ENCODE measurements at places on chromosomes 2 and 18. TPM values are rescaled to one million over a fixed set of nuclear protein-coding genes. Genes with fewer than 3 reads are reported as not detected.

DNA sequence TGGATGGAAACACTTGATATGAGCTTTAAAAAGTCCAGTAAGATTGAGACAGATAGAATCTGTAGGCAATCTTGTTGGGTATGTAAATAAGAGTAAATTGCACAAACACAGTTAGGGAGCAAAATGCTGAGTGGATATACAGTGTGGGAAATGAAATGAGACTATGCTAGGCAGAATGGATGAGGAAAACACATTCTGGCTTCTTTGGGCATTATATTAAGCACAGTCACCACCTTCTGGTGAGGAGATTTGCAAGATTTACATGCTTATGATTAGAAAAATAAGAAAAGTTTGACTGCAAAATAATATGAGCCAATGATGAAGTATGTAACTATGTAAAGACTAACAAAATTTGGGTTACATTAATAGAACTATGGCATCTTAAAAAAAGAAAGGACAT is 2165.0 kb upstream of the CELF4 start:
- DNase-seq, result no peak
- H3K4me3 ChIP-seq, result no peak overlapping the region
- H3K4me1 ChIP-seq, result no peaks in the 10 kb centered on the region
- no peak overlapping the region for H3K27ac ChIP-seq

DNA sequence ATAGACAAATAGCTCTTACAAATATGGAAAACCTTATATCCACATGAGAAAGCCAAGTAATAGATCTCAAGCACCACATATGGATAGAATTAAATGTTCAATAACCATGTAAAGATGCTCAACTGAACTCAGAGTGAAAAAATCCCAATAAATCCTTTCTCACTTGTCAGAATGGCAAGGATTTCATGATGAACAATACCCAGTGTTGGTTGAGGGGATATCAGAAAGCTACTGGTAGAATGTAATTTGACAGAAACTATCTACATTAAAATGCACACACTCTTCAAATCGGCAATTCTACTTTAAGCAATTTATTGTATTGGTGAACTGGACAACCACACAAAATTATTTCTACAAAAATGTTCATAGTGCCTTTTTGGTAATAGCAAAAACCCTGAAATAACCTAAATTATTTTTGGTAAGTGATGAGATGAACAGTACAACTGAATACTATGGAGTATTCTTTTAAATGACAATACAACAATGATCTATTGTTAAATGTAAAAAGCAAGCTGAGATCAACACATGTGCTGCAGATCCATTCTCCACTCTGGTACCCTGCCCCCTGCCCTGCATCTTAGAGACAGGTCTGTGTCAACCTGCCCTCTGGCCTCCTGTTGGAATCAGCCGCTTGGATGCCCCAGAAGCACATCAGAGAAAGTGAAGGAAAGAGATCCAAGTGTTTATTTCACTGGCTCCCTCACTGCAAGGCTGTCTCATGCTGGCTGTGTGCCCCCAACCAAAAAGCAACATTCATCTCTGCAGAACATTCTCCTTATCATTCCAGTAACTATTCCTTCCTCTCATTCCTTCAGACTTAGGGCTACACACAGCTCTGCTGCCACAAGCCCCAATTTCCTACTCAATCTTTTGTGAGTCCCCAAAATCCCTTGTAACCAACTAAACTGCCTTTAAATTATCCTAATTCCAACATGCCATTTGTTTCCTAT is 442.5 kb downstream of the LRATD1 start:
- H3K4me3 ChIP-seq, result no peak overlapping the region
- no peak overlapping the region for H3K27ac ChIP-seq
- no peaks in the 10 kb centered on the region for H3K27me3 ChIP-seq
- H3K36me3 ChIP-seq, result no peaks in the 10 kb centered on the region

DNA sequence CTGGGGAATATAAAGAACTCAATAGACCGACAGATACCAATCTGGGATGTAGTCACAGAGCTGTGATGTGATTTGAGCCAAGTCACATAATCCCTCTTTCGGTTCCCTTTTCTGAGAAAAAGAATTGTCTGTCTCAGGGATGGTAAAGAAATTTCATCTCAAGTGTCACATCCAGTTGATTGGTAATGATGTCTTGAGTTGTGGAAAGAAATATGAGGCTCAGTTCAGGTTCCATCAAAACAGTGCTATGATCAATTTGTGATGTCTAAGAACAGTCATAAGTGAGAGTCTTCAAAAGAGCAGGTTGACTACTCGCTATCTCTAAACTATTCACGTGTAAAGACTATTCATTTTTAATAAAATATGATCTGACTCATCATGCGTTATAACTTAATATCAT is 223.3 kb downstream of the METTL4 start:
- no peaks in the 10 kb centered on the region for H3K36me3 ChIP-seq
- no peak overlapping the region for H3K27ac ChIP-seq
- H3K4me3 ChIP-seq, result no peak overlapping the region
- no peaks in the 10 kb centered on the region for H3K4me1 ChIP-seq

DNA sequence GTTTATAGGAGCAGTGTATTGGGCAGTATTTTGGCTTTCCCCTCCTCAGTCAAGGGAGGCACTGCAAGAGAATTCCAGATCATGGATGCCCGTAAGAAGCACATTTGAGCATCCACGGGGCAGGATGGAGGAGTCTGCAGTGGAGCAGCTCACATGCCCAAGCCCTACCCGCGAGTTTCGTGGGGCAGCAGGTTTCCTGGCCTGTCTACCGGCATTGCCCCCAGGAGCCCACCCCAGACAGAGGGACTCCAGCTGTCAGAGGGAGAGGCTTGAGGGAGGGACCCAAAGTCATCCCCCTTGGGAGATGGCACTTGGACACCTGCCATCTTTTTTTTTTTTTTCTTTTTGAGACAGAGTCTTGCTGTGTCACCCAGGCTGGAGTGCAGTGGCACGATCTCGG is 31.3 kb downstream of the TMEM177 start:
- no peaks in the 10 kb centered on the region for H3K36me3 ChIP-seq
- H3K4me3 ChIP-seq, result no peak overlapping the region
- no peak for DNase-seq
- H3K4me1 ChIP-seq, result no peaks in the 10 kb centered on the region

DNA sequence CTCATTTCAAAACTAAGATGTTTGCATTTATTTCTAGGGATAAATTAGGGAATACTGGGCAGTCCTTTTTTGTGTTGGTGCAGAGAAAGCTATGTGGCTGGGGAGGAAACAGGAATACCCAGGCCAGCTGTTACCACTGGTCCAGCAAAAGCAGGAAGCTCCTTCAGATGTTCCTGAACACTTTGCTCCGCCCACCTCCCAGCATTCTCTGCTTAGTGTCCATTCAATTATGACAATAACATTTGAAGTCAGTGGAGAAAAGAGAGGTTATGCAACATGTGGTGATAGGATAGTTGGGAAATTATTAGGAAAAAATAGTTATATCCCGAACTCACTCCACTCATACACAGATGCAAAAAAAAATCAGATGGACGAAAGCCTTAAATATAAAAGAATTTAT is 22.1 kb upstream of the ARPC2 start:
- no peaks in the 10 kb centered on the region for H3K27me3 ChIP-seq
- no peak overlapping the region for H3K4me3 ChIP-seq
- no peaks in the 10 kb centered on the region for H3K4me1 ChIP-seq
- H3K27ac ChIP-seq, result no peak overlapping the region
- no peaks in the 10 kb centered on the region for H3K36me3 ChIP-seq

DNA sequence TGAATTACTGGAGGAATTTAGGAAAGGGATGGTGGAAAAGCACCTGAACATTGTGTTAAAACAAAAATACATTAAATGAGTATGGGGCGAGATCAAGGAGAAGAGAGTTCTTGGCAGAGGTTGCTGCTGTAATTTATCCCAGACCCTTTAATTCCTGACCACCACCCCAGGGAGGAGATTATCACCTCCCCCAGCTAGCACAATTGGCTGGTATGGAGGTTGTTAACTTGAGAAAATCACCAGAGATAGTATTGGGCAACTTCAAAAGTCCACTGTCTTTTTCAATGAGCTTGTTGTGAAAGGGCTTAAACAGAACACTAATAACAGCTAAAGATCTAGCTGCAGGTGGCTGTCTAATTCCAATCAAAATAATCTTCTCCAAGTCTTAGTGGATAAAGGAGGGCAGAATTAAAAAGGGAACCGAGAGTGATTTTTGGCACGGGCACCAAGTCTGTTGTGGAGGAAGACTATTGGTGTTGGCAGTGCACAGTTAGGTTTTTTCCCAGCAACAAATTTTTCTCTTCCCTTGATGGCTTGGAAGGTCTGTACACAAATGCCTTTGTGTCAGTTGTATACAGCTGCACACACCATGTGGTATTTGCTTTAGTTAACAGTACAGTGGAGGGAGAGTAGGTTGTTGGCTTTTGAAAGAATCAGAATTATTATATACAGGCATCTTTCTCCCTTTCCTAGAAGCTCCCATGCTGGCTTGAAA is 289.5 kb downstream of the SLC4A3 start:
- no peak overlapping the region for H3K27ac ChIP-seq
- DNase-seq, result no peak
- H3K4me1 ChIP-seq, result peaks cover 3% of the 10 kb centered on the region
- no peaks in the 10 kb centered on the region for H3K27me3 ChIP-seq

DNA sequence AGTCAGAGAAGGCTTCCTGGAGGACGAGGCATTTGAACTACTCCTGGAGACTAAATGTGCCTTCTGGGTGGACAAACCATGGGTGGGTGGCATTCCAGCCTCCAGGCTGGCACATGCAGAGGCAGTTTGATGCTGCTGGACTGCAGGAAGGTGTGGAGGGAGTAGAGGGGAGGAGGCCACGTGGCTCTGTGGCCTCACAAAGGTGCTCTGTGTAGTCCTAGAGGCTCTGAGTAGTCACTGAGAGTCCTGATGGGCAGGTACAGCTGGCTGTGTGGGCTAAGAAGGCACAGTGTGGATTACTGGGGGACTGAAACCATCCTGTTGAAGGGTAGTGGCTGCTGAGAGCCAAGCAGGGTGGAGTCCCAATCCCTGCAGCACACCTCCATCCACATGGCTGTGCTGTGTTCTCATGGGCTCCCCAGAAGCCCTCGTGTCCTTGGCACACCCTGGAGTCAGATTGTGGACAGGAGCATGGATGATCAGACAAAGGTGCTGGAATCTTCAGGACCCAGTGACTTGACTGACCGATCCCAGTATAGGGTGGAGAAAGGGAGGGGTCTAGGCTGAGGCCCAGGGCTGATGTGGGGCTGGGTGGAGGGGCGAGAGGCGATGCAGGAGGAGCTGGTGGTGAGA is 87.4 kb upstream of the HS6ST1 start:
- H3K36me3 ChIP-seq, result no peaks in the 10 kb centered on the region
- DNase-seq, result no peak
- H3K4me3 ChIP-seq, result no peak overlapping the region
- no peaks in the 10 kb centered on the region for H3K27me3 ChIP-seq

GRCh38 chr2:85266146-85267041 is 61.4 kb downstream of the TGOLN2 start:
- peak; percentile 75 for DNase-seq
- no peak overlapping the region for H3K4me3 ChIP-seq
- no peaks in the 10 kb centered on the region for H3K36me3 ChIP-seq

- H3K27me3 ChIP-seq, result no peaks in the 10 kb centered on the region
- no peak overlapping the region for H3K4me3 ChIP-seq
- H3K36me3 ChIP-seq, result no peaks in the 10 kb centered on the region
- no peaks in the 10 kb centered on the region for H3K4me1 ChIP-seq
Observed at GRCh38 chr18:44135741-44136140, 544.9 kb upstream of the SETBP1 start.

- DNase-seq, result no peak
- no peak overlapping the region for H3K27ac ChIP-seq
- H3K36me3 ChIP-seq, result no peaks in the 10 kb centered on the region
- no peak overlapping the region for H3K4me3 ChIP-seq
Observed at GRCh38 chr2:29573147-29573546, 348.2 kb downstream of the ALK start.

GRCh38 chr18:13800505-13801259 is 23.3 kb upstream of the MC5R start:
- H3K36me3 ChIP-seq, result no peaks in the 10 kb centered on the region
- no peak for DNase-seq
- H3K4me3 ChIP-seq, result peak overlapping the region; percentile 1
- no peak overlapping the region for H3K27ac ChIP-seq

GRCh38 chr2:878245-878930 is 72.3 kb upstream of the SNTG2 start:
- H3K27me3 ChIP-seq, result no peaks in the 10 kb centered on the region
- H3K36me3 ChIP-seq, result no peaks in the 10 kb centered on the region
- H3K4me3 ChIP-seq, result no peak overlapping the region
- no peaks in the 10 kb centered on the region for H3K4me1 ChIP-seq

KIF5C gene
- total RNA-seq, result 5.7 TPM

SCN1A gene
- 0.22 TPM for total RNA-seq

REG1A gene
- 1.0 TPM for total RNA-seq

HRH4 gene
- not detected for total RNA-seq

ANKRD30BL gene
- total RNA-seq, result 2.1 TPM

NCL gene
- total RNA-seq, result 556 TPM

COLEC12 gene
- 6.3 TPM for total RNA-seq
